ENCODE measurements at places on chromosomes 11 and 22.
A peak's percentile ranks its signal among the peaks of the same experiment; 100 is the strongest.

- no peak for DNase-seq
These were observed 225.2 kb downstream of the BRD1 start for GRCh38 chr22:49602481-49602880.

- no peak for DNase-seq
These were observed 3.6 kb downstream of the PLA2G3 start for GRCh38 chr22:31136711-31137110.

- DNase-seq: no peak
These were observed 42.9 kb downstream of the RNF169 start for GRCh38 chr11:74791333-74792100.

DNA sequence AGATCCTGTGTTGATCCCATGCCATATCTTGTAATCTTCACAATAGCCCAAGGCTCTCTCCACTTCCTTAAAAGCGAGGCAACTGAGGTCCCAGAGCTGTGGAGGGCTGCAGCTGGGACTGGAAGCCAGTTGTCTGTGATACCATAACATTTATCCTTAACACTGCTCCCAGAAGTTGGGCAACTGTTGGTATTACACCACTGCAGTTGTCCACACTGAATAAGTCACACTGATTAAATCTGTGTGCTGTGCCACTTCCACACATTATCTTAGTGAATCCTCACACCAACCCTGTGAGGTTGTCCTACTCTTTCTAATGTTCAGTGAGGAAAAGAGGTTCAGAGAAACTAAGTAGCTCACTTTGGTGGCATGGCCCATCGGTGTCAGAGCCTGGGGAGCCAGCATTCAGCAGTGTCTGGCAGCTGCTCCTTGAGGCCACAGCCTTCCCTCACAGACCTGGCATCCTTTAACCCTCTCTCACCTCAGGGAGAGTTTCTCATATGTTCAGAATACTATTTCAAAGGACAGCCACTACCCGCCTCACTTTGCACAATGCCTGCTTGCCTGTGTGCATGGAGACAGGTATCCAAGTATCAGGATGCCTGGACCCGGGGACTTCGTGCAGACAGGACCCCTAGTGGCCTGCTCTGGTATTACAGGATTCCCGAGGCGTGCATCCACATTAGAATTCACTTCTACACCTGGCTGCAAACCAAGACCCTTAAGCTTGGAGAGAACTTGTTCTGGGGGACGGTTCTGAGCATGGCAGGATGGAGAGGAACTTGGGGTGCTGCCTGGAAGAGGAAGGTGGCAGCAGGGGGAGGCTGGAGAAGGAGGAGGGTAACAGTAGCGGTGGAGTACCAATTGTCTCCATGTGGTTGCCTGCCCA, 221.9 kb upstream of the TBCEL start:
- peak; percentile 22 for DNase-seq

- no peak for DNase-seq
These were observed 19.7 kb downstream of the PARVG start for GRCh38 chr22:44200451-44200850.

DNA sequence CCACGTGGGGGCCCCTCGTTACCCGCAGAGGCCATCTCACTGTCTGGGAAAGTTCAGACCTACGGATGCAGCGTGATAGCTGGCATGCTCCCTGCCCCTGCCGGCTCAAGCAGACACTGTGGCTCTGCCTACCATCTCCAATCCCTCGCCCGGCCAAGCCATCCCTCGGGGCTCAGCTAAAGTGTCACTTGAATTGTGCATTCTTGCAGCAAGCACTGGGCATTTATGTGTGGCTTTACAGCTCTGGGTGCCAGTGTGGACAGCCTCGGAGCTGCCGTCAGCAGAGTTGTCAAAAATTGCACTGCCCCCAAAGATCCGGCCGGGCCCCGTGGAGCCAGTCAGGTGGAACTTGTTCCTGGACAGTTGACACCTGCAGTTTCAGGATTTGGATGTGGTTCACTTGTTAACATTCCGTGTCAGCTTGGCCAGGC, 75.0 kb upstream of the FGF3 start:
- no peak for DNase-seq

GRCh38 chr11:119153049-119153818, 4.4 kb downstream of the ABCG4 start:
- DNase-seq: no peak

DNA sequence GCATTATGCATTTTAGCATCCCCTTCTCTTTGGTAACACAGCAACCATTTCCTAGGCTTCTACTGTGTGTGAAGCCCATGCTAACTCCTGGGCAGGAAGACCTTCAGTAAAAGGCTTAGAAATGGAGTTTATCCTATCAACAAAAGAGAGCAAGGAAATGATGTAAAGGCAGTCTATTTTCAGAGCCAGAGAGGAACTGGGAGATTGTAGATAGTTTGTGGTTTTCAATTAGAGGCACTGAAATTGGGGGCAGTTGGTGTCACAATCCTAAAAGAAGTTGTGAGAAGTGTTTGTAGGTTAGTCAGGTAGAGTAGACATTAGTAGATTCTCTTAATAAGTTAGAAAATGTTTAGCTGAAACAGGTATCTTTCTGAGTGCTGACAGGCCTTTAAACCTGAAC, 7.1 kb downstream of the ACAD8 start:
- DNase-seq: no peak

DNA sequence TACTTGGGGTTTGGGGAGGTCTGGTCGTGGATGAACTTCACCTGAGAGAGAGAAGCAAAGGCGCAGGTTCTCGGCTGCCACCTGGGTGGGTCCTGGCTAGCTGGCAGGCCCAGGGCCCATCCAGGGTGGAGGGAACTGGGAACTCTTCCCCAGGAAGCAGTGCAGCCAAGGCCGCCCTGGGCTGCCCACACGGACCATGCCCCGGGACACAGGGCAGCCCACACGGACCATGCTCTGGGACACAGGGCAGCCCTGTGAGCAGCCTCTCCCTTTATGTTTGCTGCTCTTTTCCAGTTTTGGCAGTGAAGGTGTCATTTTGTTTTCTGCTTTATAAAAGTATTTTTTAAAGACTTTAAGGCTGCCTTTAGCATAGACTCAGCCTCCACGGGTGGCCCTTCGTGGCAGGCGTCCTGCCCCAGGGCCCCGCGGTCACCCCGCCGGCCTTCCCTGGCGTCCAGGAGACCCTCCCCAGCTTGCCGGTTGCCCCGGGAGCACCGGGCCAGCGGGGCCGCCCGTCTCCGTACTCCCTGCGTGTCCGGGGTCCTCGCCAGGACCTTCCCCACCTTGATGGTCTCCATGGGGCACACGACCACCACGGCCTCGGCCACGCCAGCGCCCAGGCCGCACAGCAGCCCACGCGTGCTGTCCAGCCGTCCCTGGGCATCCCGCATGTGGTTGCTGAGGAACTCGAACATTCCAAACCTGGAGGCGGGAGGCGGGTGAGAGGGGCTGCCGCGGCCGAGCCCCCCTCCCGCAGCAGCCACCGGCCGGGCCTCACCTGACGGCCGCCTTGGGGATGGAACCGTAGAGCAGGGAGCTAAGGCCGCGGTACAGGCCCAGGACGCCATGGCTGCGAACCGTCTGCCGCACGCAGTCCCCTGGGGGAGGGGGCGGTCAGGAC, 1.1 kb downstream of the SLC25A1 start:
- no peak for DNase-seq

DNA sequence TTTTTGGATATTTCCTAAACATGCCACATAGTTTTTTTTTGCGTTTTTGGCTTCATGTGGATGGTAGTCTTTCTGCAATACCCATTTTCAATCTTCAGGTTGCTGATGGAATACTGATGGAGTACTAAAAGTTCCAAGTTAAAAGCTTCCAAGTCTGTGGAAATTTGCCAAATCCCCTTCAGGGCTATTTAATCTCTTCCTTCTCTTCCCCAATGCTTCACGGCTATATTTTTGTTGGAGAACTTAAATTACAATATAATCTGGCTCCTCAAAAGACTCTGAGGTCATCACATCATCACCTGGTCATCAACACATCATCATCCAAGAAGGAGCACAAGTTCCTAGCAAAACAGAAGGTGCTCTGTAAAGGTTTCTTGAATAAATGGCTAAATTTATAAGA, 881.0 kb upstream of the TENM4 start:
- no peak for DNase-seq

DNA sequence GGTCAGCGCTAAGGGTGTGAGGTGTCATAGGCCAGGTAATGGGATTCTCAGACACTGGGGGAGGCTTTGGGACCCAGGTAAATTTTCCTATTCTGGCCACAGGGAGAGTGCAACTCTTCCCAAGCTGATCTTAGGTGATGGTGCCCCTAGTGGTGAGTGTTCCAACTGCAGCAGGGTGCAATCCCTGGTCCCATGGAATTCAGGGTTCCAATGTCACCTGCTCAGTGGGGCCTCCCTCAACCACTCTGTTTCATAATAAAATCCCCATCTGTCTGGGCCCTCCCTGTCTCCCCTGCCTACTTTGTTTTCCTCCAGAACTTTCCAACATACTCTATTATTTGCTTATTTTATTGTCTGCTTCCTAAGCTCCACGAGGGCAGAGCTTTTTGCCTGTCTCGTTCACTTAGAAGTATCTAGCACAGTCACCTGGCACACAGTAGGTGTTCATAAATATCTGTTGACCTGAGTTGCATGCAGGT, 2.9 kb upstream of the SGSM1 start:
- DNase-seq: peak; percentile 54

DNA sequence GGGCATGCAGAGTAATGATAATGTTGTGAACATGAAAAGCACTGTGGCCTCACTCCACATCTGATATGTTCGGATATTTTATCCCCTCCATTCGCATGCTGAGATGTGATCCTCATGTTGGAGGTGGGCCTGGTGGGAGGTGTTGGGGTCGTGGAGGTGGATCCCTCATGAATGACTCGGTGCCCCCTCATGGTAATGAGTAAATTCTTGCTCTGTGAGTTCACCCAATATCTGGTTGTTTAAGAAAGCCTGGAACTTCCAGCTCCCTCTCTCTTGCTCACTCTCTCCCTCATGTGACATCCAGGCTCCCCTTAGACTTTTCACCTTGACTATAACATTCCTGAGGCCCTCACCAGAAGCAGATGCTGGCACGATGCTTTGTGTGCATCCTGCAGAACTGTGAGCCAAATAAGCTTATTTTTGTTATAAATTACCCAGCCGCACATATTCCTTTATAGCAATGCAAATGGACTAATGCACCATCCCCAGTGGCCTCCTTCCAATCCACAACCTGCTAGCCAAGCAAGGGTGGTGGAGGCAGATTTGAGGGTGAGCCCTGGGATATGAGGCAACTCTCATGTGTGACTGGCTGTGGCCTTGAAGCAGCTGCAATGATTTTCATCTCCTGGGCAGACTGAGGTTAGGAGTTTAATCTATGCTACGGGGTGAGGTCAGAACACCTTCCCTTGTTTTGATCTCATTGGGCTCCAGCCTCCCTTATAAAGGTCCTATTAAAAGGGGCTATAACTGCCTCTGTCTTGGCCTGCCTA, 276.5 kb downstream of the ETS1 start:
- DNase-seq: no peak

DNA sequence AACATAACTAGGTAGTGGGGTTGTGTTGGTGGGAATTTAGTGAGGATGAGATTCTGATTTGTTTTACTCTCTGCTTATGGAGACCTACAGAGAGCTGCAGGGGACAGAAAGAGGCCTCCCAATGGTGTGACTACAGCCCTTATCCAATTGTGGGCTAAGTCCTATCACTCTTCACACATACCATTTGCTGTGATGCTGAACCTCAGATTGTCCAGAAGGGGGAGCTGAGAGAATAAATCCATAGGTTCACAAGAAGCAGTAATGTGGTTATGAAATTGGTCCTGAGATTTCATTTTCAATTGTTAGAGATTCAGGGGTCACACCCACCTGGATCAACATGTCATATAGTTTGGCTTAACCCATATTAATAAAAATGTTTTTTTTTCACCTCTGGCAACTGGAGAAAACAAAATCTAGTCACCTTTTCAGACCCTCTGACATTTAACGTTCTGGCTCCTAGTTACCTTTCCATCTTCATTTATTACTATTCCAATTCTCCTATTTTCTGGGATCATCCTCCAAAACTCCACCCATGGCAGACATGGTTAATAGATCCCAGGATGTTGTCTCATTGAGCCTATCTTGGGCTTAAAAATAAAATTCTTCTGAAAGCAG, 53.3 kb upstream of the PTPN5 start:
- peak; percentile 10 for DNase-seq

DNA sequence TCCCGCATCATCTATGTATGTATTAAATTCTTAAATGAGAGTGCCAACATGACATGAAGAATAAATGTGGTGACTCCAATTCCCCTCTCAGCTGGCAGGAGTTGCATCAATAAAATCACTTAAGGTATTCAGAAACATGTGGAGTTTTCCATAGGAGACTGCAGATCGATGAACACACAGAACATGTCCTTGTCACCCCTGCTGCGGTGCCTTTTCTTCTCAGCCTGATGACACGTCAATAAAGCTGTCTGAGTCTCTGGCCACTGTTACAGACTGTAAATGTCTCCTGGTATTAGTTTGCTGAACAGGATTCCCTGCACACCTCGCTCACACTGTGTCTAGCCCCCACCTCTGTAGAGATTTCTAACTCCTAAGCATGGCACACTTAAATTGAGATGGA, 460.5 kb downstream of the LRRC4C start:
- DNase-seq: no peak

GRCh38 chr11:123641495-123641840, 13.0 kb downstream of the SCN3B start:
- no peak for DNase-seq

DNA sequence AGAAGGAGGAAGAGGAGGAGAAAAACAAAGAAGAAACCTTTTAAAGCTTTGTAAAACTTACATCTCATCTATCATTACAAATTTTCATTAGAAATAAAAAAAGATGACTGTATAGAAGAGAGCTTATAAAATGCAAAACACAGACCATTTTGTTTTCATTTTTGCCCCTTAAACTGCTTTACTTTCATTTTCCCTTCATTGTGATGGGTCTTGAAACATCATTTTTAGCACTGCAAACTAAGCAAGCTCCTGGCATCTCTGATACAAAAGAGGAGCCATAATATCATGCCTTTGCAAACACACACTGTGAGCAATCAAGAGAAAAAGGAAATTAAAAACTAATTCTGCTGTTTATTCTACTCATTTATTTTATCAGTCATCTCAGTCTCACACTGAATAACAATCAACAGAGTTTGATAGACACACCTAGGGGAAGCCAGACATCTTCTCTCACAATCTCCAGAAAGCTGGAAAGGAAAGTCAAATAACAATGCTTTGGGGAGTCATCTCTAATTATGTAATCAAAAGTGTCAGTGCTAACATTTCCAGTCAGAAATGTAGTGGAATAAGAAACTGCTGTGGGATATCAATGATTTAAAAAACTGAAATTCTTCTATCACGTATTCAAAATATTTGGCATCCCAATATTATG, 467.7 kb upstream of the FAT3 start:
- DNase-seq: no peak
